HFF-Myc (cell line): ENCODE measurements at places on chromosomes 12 and 14.
A peak's percentile ranks its signal among the peaks of the same experiment; 100 is the strongest.

- no peak for DNase-seq
These were observed 225.8 kb downstream of the CRADD start for GRCh38 chr12:93902736-93903562.

DNA sequence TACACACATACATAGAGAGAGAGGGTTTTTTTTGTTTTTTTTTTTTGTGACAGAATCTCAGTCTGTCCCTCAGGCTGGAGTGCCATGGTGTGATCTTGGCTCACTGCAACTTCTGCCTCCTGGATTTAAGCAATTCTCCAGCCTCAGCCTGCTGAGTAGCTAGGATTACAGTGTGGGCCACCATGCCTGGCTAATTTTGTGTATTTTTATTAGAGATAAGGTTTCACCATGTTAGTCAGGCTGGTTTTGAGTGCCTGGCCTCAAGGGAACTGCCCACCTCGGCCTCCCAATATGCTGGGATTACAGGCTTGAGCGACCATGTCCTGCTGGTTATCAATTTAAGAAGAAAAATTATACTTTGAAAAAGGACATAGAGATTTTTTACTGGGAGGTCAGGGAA, 710.6 kb downstream of the SLC6A15 start:
- no peak for DNase-seq

- DNase-seq = no peak
These were observed 196.7 kb upstream of the PELI2 start for GRCh38 chr14:55921511-55921910.

DNA sequence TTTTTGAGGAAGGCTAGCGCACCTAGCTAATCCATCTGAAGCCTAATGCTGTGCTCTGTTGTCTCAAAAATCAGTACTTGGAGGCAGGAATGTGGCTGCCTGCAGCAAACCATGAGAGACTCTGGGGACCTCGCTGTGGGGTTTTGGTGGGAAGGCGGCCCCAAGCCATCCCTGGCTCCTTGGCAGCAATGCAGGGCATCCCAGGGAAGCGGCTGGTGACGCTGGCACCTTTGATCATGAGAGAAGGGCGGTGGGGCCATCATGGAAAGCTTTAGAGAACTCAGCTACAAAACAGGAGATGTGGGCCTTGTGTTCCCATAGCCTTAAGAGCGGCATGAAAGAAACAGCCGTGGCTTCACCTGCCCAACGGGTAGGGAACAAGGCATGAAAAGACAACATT, 101.1 kb upstream of the SFSWAP start:
- no peak for DNase-seq

DNA sequence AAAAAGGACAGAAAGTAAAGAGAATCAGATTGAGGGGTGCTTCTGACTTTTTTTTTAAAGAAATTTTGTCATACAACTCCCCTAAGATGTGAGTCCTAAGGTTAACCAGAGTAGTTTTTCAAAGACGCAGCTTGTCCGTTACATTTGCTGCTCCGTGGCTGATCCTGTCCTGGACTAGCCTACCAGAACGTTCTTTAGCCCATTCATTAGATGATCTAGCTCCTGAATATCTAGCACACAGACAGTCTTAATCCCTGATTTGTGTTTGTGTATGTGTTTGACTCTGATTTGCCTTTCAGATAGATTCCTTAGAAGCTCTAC, 60.3 kb downstream of the SAMD4A start:
- no peak for DNase-seq

- DNase-seq = no peak
These were observed 478.4 kb downstream of the RAD51B start for GRCh38 chr14:68297876-68298468.

DNA sequence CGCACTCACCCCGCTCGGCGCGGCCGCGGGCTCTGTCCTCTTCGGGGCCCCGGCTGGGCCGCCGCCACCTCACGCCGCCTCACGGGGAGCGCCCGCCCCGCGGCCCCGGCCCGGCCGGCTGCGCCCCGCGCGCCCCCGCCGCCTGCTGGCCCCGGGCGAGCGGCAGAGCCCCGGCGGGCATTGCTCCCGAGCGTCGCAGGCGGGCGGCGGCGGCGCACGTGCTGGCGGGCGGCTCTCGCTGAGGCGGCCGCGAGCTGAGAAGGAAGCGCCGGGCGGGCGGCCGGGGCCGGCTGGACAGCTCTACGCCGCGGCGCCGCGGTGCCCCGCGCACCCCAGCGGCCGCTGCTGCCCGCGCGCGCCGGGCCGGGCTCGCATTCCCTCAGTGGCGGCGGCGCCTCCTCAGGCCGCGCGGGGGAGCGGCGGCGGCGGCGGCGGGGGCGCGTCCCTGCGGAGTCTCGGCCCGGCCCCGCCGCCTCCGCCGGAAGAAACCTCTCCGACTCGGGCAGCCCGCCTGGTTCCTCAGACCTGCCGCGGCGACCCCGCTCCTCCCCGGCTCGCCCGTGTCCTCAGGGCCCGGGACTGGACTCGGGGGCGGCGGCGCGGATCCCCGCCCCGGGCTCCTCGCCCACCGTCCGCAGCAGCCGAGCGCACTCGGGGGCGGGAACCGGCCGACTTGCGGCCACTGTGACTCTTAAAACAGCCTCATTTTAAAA, at the start of gene PITPNM2:
PITPNM2 (minus strand) TSS at position 347 of the 713 bp plus-strand sequence. CDS start 116,500 bp downstream, outside the sequence.
- DNase-seq = no peak

- DNase-seq = peak; percentile 52
These were observed 98.6 kb downstream of the SCARB1 start for GRCh38 chr12:124764870-124765580.

GRCh38 chr12:118424884-118425283, 48.5 kb downstream of the SUDS3 start:
- DNase-seq = no peak

- no peak for DNase-seq
These were observed 83.4 kb downstream of the PDE6H start for GRCh38 chr12:15056218-15056617.

GRCh38 chr12:83083616-83084015, 396.9 kb downstream of the TMTC2 start:
- DNase-seq = no peak

DNA sequence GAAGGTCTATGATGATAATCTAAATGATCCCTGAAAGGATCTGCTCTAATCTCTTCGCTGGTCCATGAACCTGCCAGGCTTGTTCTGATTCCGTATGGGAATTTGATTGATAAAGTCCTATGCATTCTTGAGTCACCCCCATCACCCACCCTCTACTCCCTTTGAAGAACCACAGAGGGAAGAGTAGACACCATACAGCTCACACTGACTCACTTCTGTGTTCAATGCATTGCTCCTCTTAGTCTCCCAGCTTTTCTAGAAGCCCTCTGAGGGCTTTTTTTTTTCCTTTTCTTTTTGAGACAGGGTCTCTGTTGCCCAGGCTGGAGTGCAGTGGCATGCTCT, 18.5 kb upstream of the GPRC5A start:
- no peak for DNase-seq

GRCh38 chr12:125129591-125130255, 64.5 kb downstream of the AACS start:
- no peak for DNase-seq

DNA sequence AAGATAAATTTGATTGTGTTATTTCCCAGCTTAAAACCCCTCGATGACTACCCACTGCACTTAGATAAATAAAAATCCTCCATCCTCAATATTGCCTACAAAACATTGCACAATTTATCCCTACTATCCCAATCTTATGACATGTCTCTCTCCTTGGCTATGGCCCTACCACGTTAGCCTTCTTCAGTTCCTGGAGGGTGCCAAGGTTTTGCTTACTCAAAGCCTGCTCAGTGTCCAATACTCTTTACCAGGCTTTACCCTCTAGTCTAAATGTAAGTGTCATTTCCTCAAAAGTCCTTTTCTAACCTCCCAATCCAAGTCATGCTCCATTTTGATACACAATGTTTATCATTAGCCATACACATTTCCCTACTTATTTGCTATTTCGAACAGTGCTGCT, 35.0 kb upstream of the PPM1A start:
- no peak for DNase-seq

DNA sequence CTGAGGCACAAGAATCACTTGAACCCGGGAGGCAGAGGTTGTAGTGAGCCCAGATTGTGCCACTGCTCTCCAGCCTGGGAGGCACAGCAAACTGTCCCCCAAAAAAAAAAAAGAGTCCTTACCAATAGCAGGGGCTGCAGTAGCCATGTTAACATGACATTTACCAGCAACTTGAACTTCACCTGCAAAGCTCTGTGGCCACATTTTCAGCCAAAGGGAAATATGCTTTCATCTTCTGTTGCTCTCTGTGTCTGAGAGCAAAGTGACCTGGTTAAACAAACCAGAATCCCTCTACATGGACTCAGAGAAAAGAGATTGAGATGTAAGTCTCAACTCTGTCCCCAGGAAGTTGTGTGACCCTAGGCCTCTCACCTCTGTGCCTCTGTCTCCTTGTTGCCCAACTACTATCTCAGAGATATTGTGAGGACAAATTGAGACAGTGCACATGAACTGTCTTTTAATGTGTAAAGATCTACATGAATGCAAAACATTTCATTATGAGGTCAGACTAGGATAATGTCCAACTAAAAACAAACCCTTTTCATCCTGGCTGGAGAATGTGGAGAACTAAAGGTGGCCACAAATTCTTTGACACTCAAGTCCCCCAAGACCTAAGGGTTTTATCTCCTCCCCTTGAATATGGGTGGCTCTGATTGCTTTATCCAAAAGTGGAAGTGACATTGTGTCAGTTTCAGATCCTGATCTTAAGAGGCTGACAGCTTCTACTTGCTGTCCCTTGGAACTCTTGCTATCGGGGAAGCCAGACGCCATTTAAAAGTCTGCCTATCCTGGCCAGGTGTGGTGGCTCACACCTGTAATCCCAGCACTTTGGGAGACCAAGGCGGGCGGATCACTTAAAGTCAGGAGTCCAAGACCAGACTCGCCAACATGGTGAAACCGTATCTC, 24.7 kb upstream of the P2RX4 start:
- no peak for DNase-seq
